ENCODE measurements at places on chromosomes 3 and 15.

- DNase-seq, result no peak
Measured at GRCh38 chr3:101204246-101204645, 116.1 kb downstream of the IMPG2 start.

DNA sequence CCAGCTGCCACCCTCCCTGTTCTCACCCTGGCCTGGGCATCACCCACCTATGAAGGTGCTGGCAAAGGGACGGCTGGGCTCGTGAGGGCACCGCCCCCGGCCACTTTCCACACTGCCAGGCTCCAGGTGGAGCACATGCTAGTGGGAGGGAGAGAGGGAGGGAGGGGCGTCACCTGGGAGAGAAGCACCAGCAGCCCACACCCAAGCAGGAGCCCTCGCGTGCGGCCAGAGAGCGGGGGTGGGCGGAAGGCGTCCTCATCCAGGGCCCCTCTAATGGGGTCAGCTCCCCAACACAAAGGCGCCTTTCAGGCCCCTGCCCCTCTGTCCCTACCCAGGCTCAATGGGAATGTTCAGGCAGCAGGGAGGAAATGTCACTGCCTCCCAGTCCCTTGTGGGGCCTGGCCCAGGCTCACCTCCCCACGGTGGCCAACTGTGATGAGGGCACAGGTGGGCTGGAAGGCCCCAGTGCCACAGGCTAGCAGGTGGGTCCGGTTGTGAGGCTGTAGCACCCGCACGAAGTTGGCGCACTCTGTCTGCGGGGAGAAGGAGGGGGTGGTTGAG lies 3.1 kb downstream of the SEMA3G start:
- no peak for DNase-seq

- no peak for DNase-seq
Measured at GRCh38 chr15:42088801-42089640, 5.3 kb downstream of the PLA2G4D start.

DNA sequence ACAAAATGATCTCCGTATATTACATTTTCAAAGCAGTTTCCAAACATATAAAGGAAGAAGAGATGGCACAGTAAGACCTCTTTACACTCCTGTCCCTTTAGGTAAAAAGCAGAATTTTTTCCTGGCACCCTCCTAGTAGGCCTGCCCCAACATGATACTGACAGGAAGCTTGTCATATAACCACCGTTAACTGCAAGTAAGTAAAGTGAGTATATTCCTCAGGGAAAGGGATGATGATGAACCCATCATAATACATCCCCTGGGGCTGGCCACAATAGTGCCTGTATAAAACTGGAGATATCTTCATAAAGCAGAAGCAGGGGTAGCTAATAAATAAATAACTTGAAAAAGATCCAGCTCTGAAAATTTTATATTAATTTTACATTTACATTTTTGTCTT lies 893.0 kb downstream of the DIPK2A start:
- no peak for DNase-seq

GRCh38 chr3:45616158-45616557 lies 21.6 kb downstream of the LIMD1 start:
- no peak for DNase-seq

Measured in SK-N-MC (cell line).